ENCODE measurements at places on chromosomes 11 and 22.

DNA sequence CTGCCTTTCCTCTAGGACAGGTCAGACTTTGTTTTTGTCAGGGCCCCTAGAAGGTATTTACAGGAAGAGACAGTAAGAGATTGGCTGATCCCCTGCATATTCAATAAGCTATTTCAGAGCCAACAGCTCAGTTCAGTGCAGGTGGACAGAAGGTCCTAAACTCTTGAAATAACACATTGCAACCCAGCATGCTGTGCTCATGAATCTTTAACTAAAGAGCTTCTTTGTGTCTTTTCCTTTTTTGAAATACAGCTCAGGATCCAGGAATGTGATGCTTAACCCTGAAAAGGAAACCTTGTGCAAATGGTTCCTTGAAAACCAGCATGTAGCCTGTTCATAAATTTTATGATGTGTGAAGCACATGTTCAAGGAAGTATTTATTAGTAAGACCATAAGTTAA, 43.9 kb downstream of the BBOX1 start:
- DNase-seq: peak; percentile 30

GRCh38 chr11:123111465-123111864, 49.5 kb upstream of the HSPA8 start:
- peak; percentile 42 for DNase-seq

GRCh38 chr11:69928121-69928520, 108.9 kb upstream of the FGF3 start:
- no peak for DNase-seq

DNA sequence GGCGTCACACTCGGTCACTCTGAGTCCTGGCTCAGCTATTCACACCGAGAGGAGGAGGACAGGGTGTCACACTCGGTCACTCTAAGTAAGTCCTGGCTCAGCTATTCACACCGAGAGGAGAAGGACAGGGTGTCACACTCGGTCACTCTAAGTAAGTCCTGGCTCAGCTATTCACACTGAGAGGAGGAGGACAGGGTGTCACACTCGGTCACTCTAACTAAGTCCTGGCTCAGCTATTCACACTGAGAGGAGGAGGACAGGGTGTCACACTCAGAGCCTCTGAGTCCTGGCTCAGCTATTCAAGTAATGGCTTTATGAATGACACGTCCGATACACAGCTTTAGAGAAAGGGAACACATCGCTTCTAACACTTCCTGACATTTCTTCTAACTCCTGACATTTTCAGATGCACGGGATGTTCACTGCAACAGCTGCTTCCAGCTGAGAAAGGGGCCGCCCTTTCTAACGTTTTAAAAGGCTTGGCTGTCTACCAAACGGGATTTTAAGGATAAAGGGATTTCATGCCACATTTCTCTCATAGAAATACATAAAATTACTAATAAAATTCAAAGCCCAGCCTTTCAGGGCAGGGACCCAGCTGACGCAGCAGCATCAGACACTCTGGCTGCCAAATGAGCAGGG, 28.1 kb downstream of the DRD4 start:
- DNase-seq: peak; percentile 28

DNA sequence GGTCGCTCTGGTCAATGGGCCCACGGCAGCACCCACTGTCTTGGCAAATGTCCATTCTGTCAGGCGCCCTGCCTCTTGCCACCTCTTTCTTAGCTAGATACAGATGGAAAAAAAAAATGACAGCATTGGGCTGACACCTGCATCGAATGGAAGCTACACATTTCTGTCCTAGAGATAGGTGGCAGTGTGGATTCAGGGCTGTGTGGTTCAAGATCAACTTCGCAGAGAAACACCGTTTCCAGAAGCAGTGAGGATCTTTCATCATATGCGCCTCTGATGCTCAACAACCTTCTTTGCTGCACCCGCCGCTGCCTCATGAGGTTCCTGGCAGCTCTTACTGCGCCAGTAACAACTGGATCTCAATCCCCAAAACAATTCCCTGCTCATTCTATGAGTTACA, 236.3 kb downstream of the KIRREL3 start:
- peak; percentile 29 for DNase-seq

DNA sequence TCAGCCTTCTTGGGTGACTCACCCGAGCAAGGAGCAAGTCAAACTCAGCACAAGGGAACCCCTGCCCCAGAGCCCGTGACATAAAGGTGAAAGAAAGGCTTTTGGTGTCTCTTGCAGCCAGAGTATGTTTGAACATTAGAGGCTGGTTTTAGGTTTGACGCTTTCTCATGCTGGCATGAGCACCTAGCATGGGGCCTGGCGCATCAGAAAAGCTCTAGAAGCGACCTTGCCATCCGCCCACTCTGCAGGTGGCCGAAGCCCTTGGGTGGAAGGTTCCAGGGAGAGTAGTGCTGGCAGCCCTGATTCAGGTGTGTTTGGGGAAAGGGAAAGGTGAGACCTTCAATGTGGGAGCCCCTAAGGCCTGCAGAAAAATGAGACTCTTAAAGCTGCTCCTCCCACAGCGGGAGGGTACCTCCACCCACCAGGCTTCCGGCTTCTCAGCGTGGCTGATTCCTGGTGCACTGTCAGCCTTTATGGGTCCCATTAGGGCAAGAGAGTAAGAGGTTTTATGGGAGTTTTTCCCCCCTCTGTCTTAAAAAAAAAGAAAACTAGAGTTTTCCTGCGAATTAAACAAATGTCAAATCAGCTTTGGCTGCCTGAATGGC, 88.4 kb downstream of the GRIK4 start:
- DNase-seq: no peak

GRCh38 chr11:73230931-73231330, 12.8 kb downstream of the P2RY2 start:
- DNase-seq: no peak

GRCh38 chr11:19604679-19605375, 107.8 kb upstream of the NAV2 start:
- DNase-seq: no peak

All from AG10803 (cell line).